Naive thymus-derived CD4-positive, alpha-beta T cell (primary cell): ENCODE measurements at places on chromosomes 11 and 22.

DNA sequence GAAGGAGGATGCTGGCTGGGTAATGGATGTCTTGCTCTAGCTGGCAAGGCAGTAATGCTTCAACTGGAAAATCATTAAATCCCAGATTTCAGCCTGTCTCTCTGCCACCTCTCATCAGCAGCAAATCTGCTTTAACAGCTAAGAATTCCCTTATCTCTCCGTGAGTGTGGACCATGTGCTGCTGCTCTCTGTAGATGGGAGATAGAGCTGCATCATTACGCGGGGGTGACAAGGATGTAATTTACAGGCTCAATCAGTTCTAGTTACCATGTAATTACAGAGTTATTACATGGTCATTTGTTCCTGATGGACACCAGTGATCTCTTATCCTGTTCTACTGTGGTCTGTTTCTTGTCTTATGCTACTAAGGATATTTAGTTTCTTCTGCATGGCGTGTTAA lies 665.4 kb downstream of the NTM start:
- no peak for DNase-seq

GRCh38 chr11:65446446-65447277 lies 24.1 kb downstream of the NEAT1 start:
- no peak for DNase-seq

GRCh38 chr11:100752371-100753171 lies 65.5 kb downstream of the ARHGAP42 start:
- no peak for DNase-seq

- no peak for DNase-seq
These were observed 17.2 kb downstream of the KIAA1671 start for GRCh38 chr22:24969560-24970301.

DNA sequence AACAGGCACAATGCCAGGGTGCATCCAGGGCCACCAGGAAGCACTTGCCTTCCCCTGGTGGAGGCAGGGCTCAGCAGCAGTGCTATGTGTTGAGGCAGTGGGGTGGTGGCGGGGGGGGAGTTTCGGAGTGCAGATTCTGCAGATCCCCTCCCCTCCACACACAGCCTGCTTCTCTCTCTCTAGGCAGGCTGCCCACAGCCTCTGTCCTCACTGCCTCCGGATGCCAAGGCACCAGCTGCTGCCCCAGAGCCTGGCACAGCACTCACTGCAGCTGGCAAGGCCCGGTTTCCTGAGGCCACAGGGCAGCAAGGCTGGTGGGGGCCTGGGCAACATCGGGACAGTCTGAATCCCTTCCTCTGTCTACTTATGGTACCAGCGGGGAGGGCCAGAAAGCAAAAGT lies 35.8 kb downstream of the NRXN2 start:
- no peak for DNase-seq

GRCh38 chr11:90218606-90219005 lies 4.2 kb downstream of the CHORDC1 start:
- no peak for DNase-seq

GRCh38 chr11:70507466-70508230 lies 109.3 kb downstream of the CTTN start:
- no peak for DNase-seq

DNA sequence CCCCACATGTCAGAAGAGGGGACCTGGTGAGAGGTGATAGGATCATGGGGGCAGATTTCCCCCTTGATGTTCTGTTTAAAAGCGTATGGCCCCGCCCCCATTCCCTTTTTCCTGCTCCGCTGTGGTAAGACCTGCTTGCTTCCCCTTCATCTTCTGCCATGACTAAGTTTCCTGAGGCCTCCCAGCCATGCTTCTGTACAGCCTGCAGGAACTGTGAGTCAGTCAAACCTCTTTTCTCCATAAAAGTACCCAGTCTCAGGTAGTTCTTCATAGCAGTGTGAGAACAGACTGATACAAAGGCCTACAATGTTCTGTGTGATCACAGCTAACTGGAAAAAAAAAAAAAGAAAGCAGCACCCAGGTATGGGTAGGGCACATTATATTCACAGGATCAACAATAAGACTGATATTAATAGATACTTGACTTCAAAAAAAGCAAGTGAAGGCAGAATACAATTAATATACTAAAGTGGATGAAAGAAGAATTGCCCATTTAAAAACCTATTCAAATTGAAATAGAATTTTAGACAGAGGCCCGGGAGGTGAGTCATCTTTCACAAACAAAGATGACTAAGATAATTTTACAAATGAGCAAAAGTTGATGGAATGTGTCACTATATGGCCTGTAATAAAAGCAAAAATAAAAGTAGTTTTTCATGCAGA lies 1.7 kb upstream of the OR52K1 start:
- no peak for DNase-seq

- DNase-seq, result peak; percentile 86
These were observed 54.9 kb downstream of the CD6 start for GRCh38 chr11:61026121-61027031.

DNA sequence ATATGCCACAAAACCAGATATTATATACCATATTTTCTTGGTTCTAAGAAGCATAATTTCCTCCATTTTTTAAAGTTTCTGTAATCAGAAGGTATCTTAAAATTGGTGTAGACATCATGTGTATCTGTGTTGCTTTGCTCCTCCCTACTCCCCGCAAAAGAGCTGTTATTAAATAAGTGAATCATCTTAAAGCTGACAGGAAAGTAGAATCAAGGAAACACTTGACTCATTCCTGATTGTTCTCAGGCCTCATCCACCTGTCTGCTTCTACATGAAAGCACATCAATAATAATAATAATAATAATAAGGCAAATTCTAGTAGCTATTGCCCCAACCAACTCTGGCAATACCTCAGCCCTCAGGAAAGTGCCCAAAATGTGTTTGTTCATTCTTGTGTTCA lies 26.2 kb upstream of the GUCY1A2 start:
- no peak for DNase-seq

DNA sequence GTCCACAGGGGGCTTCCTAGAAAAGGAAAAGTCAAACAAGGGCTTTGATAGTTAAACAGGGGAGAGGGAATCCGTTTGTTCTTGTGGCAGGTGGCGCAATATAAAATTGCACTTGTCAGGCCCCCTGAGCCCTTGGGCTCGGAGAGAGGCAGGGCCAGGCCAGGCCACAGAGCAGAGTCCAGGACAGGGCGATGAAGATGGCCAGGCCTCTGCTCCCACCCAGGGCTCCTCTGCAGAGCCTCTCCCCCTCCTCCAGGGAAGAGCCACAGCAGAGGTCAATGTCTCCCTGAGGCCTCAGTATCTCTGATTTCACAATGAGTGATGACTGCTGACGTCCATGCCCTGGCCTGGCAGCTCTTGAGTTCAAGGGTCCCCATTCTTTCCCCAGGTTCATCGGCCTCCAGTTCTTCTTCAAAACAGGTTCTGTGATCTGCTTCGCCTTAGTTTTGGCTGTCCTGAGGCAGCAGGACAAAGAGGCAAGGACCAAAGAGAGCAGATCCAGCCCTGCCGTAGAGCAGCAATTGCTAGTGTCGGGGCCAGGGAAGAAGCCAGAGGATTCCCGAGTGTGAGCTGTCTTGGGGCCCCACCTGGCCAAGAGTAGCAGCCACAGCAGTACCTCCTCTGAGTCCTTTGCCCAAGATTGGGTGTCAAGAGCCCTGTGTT lies 36.4 kb upstream of the TPBGL start:
- no peak for DNase-seq

- DNase-seq, result no peak
These were observed 229.7 kb upstream of the NCAM1 start for GRCh38 chr11:112731538-112731937.

DNA sequence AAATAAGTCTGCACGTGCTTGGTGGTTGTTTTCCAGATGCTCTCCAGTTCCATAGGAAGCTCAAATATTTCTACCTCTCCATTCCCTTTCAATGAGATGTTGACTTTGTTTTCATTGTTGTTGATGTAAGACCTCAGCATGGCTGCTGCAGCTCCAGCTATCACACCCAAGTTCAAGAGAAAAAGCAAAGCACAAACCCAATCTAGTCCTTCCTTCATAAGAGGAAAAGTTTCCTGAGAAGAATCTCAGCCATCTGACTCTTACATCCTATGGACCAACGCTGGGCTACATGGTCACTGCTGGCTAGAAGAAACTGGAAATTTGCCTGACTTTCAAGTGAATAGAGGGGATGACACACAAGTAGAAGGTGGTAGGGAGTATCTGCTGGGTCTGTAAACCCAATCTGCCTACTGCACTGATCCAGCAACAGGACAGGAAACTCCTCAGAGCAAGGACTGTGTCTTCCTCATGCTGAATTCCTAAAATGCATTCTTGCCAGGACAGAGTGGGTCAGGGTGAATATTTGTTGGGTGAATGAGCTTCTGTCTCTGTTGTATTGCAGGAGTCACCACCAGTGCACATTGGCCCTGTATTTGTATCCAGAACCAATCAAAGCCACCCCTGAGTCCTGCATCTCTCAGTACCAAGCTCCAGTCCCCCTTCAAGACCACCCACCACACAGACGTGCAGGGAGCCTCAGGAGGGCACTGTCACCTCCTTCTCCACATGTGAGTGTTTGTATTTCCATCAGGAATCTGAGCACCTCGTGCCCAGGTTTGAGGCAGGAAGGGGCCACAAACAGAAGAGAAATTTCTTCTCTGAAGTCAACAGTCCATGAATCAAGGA lies 118.0 kb upstream of the IGLL5 start:
- no peak for DNase-seq

GRCh38 chr22:39839917-39840510 lies 53.5 kb downstream of the ENTHD1 start:
- peak; percentile 9 for DNase-seq
